GM04503 (cell line): ENCODE measurements at places on chromosomes 1 and 21.

DNA sequence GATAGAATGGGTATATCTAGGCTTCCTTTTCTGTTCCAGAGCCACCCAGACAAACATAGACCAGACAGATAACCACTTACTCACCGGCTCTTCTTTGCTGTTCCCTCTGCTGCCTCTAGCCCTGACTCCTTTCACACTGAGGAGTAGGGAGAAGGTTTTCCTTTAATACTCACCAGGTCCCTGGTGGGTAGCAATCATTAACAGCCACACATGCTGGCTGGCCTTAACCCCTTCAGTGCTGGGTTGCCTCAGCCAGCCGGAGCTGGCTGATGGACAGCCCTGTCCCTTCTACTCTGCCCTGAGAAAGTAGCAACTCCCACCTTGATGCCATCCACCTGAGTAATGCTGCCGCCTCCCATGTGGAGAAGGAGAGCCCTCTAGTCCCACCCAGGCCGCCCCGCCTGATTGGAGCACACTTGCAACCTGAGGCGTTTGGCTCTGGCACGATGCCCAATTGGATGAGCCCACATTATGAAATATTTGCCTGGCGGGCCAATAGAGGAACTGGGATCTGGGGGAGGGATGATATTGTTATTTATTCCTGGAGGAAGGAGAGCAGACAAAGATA, 71.6 kb downstream of the PLEKHA6 start:
- DNase-seq: no peak

DNA sequence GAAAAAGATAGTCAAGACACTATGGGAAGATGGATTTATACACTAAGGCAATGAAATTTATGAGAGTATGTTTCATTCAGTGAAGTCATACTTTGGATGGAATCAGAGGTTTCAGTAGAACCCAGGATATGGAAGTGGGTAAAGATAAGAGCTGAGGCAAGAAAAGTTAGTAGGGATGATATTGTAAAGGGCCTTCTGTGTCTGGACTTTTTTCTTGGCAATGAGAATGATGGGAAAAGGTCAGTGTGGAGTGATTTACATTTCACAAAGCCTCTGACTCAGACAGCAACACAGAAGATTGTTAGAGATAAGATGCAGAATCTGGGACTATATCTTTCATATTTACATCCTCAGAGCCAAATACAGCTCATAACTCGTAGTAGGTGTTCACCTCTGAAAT, 32.1 kb downstream of the SH3BGR start:
- no peak for DNase-seq

DNA sequence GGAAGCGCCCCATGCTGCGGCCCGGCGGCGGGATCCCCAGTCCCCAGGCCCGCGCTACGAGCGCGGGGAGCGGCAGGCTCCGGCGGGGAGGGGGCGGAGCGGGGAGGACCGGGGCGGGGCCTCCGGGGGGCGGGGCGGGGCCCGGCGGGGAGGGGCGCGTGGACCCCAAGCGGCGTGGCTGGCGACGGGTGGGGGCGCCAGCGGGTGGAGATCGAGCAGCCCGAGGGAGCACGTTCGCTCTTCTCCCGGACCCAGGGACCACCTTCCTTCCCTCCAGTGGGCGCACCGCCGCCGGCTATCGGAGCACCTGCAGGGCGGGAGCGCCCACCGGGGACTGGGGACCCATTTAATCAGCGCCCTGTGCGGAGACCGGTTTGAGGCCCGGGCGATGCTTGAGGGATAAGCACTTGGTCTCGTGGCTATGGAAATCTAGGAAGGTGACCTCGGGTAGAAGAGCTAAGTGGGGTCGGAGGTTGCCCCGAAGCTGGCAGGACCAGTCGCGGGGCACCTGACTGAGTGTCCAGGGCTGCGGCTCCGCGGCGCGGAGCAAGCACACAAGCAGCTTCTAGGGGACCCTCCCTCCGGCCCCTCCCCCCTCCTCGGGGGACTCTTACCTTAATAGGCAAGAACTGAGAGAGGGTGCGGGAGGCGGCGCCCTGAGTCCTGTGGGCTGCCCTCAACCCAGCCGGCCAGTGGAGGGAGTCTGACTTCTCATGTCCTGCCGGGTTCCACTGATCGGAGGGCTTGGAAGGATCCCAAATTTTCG, at the start of gene TSPAN2:
TSS of gene TSPAN2 (minus strand) at position 84 of the 766 bp plus-strand sequence. CDS start at position 13, 71 bp downstream.
- DNase-seq: no peak

DNA sequence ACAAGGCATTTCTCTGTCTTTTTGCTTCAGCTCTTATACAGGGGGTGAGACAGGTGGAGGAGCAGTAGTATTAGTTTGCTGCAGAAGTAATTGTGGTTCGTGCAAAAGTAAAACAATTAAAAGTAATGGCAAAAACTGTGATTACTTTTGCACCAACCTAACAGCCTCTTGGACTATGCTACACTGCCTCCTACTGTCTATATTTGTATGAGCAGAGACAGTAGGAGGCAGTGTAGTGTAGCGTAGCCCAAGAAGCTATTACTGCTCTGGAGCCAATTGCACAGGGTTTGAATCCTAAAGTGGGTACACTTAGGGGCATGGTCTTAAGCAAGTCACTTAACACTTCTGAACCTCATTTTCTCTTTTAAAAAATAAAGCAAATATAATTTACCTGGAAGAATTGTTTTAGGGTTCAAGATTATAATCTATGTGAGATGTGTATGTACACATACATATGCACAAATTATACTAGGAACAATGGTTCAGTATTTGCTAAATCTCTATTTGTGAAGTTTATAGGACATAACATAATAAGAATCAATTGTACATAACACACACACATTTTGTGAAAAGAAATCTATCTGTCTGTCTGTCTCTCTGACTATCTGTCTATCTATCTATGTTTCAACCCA, 103.8 kb downstream of the BRINP3 start:
- DNase-seq: no peak

- DNase-seq: no peak
Measured at GRCh38 chr21:31317688-31318087, 26.4 kb downstream of the TIAM1 start.

GRCh38 chr1:91166106-91166712, 144.4 kb upstream of the ZNF644 start:
- peak; percentile 6 for DNase-seq

GRCh38 chr1:6775261-6776043, 9.8 kb upstream of the CAMTA1 start:
- DNase-seq: no peak

- no peak for DNase-seq
Measured at GRCh38 chr1:208230668-208231529, 13.3 kb downstream of the PLXNA2 start.

GRCh38 chr1:168136709-168137514, at the start of gene GPR161:
Gene GPR161, minus strand, starts transcription at chr1:168136930. Its CDS starts 32,080 bp downstream, at chr1:168104850.
- no peak for DNase-seq

- DNase-seq: no peak
Measured at GRCh38 chr1:16631248-16632043, 18.1 kb upstream of the NBPF1 start.

DNA sequence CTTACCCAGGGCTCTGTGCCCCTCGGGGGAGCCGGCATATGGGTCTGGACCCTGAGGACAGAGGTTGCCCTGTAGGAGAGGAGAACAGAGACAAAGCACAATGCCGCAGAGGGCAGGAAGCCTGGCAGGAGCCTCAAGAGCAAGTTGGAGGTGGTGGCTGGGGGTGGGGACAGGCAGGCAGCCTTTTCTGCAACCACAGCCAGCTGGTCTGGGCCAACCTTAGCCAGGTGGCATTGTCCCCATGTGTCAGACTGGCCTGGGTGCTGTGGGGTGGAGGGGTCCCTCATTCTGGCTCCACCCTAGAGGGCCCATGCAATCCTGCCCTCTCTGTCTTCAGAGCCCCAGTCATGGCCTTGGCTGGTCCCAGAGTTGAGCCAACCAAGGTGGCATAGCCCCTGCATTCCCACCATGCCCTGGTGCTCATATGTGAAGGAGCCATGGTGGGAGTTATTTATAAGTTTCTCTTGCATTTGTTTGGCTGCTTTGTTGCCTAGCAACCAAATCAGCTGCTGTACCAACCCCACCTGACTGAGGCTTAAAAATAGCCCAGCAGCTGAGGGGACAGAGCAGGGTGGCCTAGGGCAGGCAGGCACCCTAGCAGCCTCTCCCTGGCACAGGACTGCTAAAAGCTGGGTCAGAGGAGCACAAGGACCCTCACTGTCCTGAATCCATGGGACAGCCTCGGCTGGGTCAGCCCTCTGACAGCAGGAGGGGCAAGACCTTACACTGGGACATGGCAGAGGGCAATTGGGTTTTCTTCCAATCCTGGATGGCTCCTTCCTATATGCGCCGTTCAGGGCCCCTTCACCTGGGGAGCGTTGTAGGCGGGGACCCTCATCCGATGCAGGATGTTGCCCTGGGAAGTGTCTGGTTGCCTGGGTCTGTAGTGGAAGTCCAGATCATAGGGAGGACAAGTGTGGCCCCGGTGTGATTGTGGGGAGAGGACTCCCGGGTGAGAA, 19.5 kb downstream of the MAP7D1 start:
- no peak for DNase-seq

DNA sequence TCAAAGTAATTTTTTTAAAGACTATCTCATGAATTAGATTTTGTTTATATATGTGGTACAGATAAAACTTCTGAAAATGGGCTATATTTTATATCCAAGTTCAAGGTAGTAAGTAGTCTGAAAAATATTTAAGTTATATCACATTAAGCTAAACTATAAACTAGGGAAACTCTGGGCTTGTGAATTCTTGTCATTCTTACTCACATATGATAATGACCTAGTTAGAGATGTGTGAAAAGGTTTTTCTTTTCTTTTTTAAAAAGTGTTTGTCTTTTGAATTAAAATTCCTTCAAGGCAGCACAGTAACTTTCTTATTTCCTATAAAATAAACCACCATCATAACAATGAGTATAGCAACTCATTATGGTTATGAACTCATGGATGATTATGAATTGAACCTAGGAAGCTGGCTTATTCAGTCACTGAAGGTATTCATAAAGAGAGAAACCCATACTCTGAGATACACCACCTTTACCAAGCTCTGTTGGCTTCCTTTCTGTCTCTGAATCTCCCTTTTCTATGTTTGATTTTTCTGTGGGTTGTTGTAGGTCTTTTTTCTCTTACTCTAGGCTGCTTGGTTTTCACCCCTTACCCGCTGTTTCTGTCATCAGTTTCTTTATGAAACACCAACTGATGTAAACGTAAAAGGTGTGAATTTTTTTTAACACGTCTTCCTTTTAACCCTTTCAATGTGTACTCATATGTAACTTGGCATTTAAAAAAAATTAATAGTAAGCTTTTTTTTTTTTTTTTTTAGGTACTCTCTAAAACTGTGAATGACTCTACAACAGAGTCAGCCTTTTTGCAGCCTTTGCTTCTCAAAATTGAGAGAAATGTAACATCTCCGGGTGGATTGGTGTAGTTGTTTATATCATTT, 25.2 kb downstream of the IL12RB2 start:
- no peak for DNase-seq

DNA sequence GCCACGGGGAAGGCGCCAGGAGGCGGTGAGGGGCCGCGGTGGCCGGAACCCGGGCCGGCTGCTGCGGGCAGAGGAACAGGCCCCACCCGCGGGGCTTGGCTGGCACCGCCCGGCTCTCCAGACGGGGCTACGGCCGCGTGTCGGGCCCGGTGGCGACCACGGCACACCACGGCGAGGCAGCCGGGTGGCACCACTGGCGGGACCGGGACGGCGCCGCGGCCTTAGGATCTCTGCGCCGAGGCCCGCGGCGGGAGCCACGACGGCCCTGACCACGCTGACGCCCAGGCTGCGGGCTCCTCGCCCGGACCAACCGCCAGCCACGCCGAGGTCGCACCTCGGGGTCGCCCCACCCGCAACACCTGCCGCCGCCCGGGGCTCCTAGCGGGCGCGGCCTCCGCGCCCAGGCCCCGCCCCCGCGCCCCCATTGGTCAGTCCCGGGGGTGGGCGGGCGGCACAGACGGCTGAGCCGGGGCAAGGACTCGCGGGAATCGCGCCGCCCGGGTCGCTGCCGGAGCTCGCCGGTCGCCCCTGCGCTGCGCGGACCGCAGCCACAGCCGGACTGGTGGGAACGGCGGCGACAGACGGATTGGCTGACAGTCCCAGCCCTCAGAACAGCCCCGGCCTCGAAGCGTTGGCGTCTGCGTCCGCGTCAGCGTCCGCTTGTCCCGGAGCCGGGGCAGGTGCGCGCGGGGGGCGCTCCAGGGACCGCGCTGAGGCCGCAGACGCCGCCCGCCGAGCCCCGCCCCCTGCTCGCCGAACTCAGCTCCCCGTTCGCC, at the start of gene BMP8A:
TSS of gene BMP8A (plus strand) at position 491 of the 776 bp plus-strand sequence. CDS start 356 bp downstream, outside the sequence.
- DNase-seq: no peak

DNA sequence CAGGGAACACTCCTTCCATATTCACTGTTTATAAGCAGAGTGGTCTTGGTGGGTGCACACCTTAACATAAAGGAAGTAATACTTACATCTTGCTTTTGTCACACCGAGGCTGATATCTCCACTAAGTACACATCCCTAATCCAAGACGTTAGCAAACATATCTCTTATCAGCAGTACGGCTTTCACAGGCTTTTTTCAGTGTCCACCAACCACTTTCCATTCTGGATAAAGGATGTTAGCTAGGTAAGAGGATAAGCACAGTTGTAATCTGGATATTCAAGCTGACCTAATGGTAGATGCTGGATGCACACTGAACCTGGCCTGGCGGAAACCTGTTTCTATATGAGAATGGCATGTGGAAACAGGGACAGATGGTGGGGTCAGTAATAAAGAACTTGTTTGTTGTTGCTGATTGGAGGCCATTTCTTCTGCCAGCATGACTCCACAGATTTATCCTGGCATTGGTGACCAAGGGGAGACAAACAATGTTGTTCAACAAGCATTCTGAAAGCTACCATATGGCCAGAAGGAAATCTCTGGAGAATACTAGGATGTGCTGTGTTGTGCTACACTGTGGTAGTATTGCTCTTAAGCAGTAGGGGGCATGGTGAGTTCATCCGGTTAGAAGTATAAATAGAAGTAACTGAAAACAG, 416.4 kb downstream of the PTBP2 start:
- DNase-seq: peak; percentile 50

- DNase-seq: no peak
Measured at GRCh38 chr1:18972531-18972930, 16.1 kb upstream of the IFFO2 start.

DNA sequence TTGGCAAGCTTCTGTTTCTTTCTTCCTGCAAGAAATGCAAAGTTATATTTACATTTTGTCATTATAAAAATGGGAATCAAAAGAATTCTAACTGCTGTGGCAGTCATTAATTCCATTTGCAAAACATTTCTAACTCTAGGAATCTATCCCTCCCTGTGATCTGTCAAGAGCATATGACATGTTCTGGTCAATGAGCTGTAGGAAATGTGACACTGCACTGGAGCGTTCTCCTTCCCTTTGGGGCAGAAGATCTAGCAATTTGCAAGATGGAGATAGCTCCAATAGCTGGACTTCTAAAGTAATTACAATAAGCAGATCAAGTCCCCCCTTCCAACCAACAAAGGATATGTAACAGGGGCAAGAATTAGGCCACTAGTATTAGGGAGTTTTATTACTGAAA, 6.3 kb downstream of the TOMM20 start:
- no peak for DNase-seq

DNA sequence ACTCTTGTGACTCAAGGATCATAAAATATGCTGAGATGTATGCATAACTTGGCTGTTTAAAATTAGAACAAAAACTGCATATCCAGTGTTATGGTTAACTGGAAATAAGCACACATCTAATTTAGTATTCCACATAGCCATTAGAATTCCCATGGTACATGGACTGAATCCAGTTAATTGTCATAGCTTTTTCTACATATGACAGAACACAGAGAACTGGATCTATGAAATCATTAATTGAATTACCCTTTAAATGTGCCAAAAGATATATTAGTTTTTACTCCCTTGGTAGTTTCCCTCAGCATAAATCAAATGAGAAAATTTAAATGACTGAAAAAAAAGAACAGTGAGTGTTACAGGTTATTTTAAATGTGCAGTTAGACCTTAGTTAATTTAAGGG, 395.9 kb downstream of the NCAM2 start:
- DNase-seq: no peak
